Frontal cortex (tissue), 4 donors: ENCODE measurements at places on chromosomes 1 and 21. TPM values are rescaled to one million over a fixed set of nuclear protein-coding genes. Genes with fewer than 3 reads are reported as not detected.

GRCh38 chr1:43526002-43526401 is 4.7 kb upstream of the PTPRF start:
- DNase-seq, result no peak

GRCh38 chr1:107326824-107327445 is 186.1 kb downstream of the NTNG1 start:
- DNase-seq, result no peak

GRCh38 chr1:97488530-97488929 is 432.3 kb downstream of the DPYD start:
- DNase-seq, result no peak

GRCh38 chr21:33541105-33541711 is 709 bp downstream of the GART start:
- no peak for DNase-seq

The SPRR1B gene
- total RNA-seq, result not detected

DNA sequence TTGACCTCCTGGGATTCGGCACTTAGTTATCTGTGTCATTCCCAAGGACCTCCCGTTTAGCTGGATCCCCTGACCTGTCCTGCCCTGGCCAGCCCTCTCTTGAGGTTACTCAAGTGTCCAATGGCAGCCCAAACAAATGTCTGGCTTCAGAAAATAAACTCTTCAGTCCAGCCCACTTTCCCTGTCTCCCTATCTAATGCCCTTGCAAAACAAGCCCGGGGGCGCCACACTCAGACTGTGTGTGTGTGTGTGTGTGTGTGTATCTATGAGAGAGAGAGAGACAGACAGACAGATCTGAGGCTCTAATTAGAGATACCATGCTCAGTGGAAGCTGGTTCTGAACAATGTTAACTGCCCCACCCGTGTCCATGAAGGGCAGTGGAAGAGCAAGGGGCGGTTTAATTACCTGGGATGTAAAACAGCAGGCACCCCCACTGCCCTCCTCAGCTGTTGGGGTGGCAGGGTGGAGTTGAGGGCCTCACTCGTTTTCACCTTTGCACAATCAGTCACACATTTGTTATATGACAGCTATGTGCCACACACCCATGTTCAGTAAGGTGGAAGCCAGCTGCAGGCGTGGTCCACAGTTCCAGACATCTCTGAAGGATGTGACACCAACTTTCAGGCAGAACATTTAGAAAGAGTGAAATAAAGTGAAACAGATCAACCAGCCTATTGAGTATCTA is 57.4 kb downstream of the B3GALT5 start:
- no peak for DNase-seq

DNA sequence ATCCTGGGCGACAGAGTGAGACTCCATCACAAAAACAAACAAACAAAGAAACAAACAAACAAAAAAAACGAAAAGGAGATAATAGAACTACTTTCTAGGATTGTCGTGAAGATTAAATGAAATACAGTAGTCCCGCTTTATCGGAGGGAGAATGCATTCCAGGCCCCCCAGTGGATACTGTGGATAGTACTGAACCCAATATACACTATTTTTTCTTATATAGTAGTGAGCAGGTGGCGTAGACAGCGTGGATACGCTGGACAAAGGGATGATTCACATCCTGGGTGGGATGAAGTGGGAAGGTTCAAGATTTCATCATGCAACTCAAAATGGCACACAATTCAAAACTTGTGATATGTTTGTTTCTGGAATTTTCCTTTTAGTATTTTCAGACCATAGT is 8.0 kb downstream of the SLC35F3 start:
- no peak for DNase-seq

- no peak for DNase-seq
Observed at GRCh38 chr1:232686346-232686745, 56.4 kb upstream of the SIPA1L2 start.

The SV2A gene
- 73.0 TPM for total RNA-seq
